Neural crest cell (in vitro differentiated cells): ENCODE measurements at places on chromosomes 16 and 17.

DNA sequence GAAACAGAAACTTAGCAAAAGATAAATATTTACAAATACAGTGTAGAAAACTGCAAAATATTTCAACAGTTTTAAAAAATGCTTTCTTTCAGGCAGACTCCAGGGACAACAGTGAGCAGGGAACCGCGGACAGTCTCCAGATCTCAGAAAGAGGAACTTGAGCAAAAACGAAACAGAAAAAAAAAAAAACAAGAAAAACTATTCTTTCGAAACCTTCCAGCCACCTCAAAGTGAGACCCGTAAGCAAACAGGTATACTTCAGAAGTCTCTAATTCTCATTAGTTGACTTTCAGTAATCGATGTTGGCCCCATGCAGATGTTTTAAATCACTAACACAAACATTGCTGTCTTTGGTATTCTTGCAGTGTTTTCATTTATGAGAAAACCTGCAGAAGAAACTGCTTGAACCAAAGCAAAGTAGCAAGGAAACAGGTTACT, 15.7 kb upstream of the CCL1 start:
- no peak for DNase-seq

- DNase-seq: no peak
Measured at GRCh38 chr17:72995008-72995656, 97.4 kb downstream of the SLC39A11 start.

GRCh38 chr17:79006794-79007503, 2.6 kb downstream of the CANT1 start:
- DNase-seq: no peak

GRCh38 chr16:81997738-81998137, 13.5 kb downstream of the SDR42E1 start:
- DNase-seq: no peak

DNA sequence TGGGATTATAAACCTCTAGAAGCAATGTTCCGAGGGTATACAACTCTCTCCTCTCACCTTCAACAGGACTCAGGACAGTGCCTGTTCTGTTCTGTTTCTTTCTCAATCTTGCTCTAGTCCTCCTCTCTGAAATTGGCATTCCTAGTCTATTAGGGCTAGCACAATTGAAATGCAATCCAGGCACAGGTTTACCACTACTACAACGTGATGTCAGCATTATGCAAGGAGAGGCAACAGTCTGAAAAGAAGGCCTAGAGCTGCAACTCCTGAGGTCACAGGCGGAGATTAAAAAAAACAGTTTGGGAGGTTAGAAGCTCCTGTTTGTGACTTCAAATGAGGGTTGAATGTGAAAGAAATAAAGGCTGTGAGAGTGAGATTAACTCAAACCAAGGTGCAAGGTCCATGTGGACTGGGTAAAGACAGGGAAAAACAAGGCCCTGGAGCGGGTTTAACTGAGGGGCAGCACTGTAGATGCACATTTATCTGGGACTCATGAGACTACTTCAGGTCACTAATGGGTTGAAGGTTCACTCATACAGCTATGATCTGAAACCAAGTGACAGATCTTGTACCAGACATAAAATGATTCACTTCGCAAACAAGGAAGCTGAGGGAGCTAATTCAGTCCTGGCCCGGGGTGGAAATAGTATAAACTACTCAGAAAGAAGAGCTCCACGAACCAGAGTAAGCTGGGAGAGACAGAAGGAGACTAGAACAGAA, 16.8 kb downstream of the AMFR start:
- DNase-seq: no peak

GRCh38 chr17:50778471-50778870, 11.2 kb upstream of the ANKRD40CL start:
- no peak for DNase-seq

GRCh38 chr16:67881621-67882161, 3.0 kb upstream of the NRN1L start:
- DNase-seq: no peak

DNA sequence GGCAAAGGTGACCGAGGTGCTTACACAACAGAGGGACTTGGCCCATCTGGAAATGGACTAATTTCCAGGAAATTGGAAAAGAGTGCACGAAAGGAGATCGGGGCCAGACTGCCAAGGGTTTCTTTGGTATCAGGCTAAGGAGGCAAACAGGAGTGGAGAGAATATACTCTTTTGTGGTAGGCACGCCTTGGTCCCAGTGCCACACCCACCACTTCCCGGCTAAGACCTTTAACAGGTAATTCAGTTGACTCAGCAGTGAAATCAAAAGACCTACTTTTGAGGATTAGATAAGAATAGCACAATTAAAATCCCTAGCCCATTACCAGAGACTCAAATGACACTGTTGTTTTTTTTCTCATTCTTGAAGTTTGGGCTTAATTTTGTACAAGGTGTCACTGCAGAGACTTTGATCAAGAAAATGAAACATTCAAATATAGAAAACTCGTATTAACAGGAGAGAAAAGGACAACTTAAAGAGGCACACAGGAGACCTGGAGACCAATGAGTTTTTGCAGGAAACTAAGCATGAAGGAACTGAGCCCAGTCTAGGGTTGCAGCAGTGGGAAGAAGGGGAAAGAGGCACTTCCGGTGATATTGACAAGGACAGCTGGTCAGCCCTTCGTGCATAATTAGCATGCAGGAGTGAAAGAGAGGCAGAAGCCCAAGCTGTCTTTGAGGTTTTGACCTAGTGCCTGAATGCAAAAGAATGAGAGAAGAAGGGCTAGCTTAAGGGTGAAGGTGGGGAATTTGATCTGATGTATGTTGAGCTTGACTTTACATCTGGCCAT, 265.5 kb upstream of the CCL2 start:
- no peak for DNase-seq

GRCh38 chr17:33457477-33457876, 164.4 kb upstream of the ASIC2 start:
- DNase-seq: no peak

DNA sequence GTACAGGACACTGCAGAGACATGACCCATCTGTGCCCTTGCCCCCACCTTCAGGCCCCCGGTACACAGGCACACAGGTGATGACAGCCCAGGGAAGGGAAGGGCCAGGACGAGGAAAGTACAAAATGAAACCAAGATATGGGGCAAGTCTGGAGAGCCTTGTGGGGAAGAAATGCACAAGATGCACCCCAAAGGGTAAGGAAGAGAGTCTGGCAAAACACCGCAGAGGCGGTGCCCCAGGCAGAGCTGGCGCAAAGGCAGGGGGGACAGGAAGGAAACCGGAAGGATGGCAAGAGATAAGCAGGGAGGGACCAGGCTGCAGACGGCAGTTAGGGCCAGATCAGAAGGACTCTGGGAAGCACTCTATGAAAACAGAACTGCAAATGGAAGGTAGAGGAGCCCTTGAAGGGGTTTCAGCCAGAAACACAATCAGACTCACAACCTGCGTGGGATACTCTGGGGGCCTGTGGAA, 81.4 kb downstream of the SLC39A11 start:
- DNase-seq: no peak

DNA sequence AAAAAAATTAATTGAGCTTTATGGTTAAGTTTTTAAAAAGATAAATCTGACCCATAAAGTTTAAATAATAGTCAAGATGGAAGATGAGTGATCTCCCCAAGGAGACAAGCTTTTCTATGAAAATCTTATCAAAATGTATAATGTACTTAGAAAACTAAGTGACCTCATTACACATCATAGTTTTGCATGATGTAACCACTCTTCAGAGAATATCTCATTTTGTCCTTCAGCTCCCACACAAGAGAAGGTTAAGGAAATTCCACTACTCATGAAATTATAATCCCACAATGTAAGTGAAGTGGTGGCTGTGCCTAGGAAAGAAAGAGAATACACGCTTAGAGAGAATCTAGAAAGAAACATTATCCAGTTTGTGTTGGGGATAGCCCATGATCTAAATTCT, 14.3 kb downstream of the STAT3 start:
- no peak for DNase-seq

DNA sequence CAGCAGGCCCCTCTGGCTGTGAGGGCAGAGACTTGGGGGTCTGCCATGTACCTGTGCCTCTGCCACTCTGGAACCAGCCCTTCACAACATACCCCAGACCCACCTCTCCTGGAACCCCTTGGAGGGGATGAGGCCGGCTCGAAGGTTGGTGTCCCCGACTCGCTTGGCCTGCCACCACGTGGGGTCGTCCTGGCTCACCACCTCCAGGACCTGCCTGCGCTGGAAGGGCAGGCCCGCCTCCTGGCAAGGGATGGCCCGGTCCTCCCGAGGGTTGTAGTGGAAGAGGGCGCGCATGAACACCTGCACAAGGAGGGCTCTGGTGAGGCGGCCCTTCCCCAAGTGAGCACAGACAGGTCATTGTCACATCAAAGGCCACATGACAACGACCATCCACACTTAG, 12.2 kb downstream of the MPP3 start:
- no peak for DNase-seq

- DNase-seq: no peak
Measured at GRCh38 chr17:18987862-18988545, 16.6 kb downstream of the FAM83G start.

- no peak for DNase-seq
Measured at GRCh38 chr17:32520737-32521404, 34.1 kb downstream of the CDK5R1 start.

- no peak for DNase-seq
Measured at GRCh38 chr17:18119938-18120337, 11.4 kb downstream of the MYO15A start.

- DNase-seq: no peak
Measured at GRCh38 chr17:72502371-72503341, 381.8 kb downstream of the SOX9 start.

DNA sequence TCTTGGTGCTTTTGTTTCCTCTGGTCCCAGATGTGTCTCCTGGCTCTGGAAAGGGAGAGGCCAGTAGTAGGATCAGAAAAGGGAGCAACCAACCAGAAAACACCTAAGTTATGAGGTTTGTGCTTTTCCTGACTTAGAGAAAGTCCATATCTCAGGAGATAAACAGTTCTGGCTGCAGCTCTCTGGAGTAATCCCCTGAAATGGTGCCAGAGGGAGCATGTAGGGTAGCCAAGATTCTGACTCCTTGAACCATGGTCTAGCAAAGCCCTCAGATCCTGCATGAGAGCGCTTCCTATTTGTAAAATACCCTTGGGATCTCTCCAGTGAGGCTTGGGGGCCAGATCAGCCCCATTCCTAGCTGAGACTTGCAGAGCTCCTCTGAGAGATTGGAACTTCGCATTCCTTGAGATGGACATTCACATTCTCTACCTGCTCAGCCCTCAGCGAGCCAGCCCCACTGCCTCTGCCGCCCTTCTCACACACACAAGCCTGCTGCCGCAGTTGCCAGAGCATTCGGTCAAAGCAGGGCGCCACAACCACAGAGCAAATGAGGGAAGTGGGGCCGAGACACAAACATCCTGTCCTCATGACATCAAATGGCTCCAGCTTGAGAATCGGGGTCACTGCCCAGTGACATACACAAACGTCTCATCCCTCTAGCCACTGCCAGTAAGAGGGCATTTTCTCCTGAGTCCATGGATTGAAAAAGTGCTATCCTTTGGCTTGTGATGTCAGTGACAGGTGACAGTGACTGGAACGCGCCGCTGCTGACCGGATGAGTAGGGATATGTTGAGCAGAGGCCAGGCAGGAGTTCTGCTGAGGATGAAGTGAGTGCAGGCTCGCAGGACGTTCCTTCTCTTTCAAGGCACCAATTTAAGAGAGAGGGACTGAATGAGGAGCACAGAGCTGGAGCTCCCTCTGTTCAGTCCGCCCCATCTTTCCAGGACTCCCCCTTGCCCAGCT, 5.0 kb downstream of the ABHD15 start:
- DNase-seq: no peak

GRCh38 chr17:79657861-79658810, 47.3 kb upstream of the RBFOX3 start:
- no peak for DNase-seq

GRCh38 chr16:11140867-11141266, 115.1 kb downstream of the SOCS1 start:
- DNase-seq: no peak

GRCh38 chr16:17386229-17386628, 84.5 kb downstream of the XYLT1 start:
- DNase-seq: no peak

DNA sequence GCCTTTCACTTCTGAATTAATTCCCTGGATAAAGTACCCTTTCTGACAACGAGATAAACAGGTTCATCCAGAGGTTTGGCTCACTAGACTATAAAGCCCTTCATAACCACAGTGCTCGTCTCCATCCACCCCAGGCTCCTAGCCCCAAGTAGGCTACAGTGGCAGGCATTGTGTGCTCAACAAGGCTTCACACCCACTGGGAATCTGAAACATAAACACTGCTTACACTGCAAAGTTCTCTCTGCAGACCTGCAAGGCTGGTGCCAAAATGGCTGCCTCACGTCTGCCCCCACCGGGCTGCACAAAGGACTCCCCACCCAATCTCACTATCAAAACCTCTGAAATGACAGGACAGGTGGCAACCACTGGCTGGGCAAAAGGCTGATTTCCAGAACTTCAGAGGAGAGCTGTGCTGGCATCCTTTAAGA, 5.1 kb upstream of the HLF start:
- DNase-seq: no peak

GRCh38 chr17:50865060-50865867, 890 bp downstream of the TOB1 start:
- peak; percentile 26 for DNase-seq
